Activated CD4-positive, alpha-beta T cell treated with anti-CD3 and anti-CD28 coated beads for 24 hours (primary cell): ENCODE measurements at places on chromosomes 11 and 22.

GRCh38 chr11:85276332-85276731 lies 350.8 kb downstream of the DLG2 start:
- DNase-seq: no peak

DNA sequence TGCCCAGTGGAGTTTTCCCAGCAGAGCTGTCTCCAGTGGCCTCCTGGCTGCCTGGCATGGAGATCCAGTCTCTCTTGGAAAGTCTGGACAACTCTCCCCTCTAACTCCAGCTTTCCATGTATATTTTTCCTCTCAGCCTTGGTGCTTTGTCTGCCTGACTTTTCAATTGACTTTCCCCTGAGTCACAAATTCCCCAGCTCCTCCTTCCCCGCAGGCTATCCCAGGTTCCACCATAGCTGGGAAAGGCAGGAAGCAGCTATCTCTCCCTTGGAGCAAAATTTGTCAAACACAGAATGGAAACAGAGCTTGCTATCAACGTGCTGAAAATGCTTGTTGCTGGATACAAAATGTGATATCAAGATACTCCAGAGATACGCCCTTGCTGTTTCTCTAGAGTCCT lies 384.8 kb downstream of the TMEM135 start:
- no peak for DNase-seq

GRCh38 chr11:73318501-73319011 lies 10.5 kb downstream of the ARHGEF17 start:
- no peak for DNase-seq

DNA sequence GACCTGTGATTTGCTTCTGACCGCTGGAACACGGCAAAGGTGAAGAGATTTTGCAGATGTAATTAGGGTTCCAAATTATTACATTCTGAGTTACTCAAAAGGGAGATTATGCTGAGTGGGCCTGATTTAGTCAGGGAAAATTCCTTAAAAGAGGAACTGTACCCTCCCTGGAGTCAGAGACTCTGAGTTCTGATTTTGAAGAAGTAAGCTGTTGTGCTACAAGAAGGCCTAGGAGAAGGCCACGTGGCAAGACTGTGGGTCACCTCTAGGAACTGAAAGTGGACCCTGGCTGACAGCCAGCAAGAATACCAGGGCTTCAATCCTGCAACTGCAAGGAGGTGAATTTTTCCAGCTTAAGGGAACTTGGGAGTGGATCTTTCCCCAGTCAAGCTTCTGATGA lies 45.3 kb downstream of the CHRDL2 start:
- no peak for DNase-seq

DNA sequence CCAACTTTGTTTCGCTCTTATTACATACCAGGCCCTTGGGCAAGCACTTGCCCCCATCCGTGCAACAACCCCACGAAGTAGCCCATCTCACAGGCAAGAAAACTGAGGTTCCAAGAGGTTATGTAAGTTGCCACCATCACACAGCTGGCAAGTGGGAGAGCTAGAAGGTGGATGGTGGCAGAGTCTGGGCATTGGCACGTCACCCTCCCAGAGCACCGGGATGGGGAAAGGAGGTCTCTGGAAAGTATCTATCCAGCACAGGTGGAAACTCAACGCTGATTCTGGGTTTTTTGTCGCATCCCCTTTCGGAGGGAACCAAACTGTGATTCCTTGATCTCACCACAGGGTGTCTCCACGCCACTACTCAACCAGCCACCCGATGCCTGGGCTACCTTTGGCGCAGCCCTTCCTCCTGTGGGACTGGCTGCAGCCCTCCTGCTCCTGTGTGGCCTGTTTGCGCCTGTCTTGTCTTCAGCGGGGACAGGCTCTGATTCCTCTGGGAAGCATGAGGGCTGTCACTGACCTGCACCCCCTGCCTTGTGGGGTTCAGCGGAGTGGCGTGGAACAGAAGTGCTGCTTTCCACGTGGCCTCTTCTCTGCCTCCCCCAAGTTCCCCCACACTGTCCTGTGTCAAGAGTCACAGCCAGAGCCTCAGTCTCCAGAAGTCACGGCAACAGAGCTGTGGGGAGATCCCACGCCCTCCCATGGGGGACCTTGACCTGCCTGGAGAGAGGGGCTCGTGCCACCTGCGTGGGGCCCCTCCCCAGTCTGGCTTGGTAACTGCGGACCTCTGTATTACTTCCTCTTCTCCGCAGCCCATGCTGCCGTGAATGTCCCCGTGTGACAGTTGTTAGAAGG lies 34.4 kb upstream of the TRIM29 start:
- peak; percentile 29 for DNase-seq

- peak; percentile 2 for DNase-seq
Measured at GRCh38 chr11:126083829-126084607, 21.4 kb upstream of the CDON start.

GRCh38 chr11:69893631-69894030 lies 74.4 kb upstream of the FGF3 start:
- DNase-seq: no peak

- no peak for DNase-seq
Measured at GRCh38 chr22:41347066-41347859, 34.5 kb upstream of the TEF start.

DNA sequence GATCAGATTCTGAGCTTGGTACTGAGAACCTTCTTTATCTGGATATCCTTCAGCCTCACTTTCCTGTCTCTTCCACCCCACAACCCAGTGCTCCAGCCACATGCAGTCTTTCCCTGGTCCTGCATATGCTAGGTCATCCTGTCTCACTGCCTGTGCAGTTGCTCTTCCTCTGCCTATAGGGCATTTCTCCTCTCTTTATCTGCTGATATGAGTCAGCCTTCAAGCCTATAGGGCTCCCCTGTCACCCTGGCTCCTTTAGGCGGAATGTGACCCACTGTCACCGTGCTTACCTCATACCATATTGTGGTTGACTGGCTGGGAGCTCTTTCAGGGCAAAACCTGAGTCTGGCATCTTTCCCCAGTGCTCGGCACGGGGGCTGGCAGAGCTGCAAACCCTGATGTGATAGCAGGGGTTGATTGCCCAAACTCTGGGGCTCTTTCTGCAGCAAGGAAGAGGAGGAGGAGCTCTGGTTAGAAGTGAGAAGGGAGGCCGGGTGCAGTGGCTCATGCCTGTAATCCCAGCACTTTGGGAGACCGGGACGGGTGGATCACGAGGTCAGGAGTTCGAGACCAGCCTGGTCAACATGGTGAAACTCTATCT lies 26.3 kb downstream of the MEI1 start:
- DNase-seq: no peak

- no peak for DNase-seq
Measured at GRCh38 chr11:78690352-78690987, 115.8 kb upstream of the NARS2 start.

DNA sequence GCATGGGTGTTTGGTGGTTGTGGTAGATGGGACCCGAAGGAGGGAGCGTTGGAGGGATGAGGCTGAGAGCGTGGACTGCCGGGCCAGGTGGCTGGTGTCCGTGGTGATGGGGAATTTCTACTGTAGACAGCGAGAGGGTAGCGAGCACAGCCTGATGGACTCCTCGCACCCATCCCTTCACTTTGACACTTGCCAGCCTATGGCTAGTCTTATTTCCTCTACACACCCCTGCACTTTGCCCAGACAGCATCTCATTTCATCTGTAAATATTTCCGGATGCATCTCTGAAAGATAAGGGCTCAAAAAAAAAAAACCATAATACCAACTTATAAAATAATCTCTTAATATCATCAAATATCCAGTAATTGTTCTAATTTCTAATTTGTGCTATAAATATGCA lies 5.8 kb downstream of the OMP start:
- DNase-seq: no peak

DNA sequence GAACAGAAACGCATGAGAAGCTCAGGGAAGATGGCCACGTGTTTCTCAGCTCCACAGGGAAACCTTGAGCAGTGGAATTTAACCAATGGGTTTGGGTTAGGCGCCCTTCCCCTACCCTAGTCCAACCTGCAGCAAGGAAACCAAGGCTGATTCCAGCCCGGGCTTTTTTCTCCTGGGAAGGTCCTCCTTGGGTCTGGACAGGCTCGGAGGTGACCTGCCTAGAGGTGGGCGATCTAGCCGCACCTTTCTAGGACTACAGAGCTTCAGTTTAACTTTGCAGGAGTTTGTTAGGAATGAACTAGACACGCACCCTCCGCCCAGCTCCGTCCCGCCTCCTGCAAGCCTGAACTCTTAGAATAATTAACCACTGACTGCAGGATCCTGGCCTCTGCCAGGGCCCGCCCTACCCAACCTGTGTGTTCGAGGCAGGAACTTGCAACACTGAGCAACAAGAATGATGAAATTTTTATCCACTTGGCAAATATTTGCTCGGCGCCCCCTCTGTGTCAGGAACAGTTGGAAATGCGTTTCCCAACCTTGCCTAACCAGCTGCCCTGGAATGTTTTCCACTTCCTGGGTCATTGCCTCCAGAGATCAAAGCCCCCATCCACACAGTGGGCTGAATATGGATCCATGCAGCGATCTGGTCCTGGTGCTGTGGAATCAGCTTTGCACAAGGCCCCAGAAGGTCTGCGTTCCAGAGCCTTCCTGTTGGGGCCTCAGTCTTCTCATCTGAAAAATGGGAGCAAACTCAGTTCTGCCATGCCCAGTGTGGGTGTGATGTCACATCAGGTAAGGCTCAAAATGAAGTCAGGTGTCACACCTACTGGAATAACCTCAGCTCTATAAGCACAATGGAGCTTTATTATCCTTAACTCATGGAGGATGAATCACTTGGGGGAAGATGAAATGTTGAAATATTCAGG lies 13.3 kb downstream of the MPST start:
- DNase-seq: no peak

DNA sequence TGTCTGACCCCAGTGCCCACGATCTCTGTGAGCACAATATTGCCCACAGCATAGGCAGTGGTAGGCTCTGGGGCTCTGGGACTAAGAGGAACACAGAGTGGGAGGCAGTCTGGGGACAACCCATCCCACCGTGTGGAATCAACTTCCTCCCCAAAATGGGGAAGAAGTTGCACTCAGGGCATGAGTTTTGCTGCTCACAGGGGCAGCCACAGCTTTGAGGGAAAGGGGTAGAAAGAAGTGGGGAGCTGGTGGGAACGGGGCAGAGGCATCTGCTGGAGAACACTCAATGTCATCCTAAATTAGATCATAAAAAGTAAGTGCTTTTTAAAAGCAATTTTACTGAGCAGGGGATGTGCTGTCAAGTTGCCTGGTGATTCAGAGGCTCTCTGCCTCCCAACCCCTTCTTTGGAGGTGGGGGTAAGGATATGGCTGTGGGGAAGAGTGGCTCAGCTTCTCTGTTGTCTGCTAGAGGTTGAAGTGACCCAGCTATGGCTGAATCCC lies 233.8 kb upstream of the NCAM1 start:
- DNase-seq: no peak

DNA sequence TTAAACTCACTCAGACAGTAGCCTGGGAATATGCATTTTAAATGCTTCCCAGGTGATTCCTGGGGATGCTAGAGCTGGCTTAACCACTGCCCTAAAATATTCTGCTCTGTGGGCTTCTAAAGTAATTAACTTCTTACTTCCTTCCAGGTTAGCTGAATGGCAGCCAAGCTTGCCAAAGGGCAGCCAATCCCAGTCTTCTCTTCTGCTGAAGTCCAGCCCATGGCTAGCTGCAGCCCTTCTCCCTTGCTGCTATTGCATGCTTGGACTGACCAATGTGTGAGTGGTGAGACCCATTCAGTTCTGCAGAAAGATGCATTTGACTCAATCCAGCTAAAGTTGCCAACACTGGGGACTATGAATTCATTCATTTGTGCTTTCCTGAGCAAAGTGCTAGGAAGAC lies 411.9 kb downstream of the SOX6 start:
- DNase-seq: no peak

DNA sequence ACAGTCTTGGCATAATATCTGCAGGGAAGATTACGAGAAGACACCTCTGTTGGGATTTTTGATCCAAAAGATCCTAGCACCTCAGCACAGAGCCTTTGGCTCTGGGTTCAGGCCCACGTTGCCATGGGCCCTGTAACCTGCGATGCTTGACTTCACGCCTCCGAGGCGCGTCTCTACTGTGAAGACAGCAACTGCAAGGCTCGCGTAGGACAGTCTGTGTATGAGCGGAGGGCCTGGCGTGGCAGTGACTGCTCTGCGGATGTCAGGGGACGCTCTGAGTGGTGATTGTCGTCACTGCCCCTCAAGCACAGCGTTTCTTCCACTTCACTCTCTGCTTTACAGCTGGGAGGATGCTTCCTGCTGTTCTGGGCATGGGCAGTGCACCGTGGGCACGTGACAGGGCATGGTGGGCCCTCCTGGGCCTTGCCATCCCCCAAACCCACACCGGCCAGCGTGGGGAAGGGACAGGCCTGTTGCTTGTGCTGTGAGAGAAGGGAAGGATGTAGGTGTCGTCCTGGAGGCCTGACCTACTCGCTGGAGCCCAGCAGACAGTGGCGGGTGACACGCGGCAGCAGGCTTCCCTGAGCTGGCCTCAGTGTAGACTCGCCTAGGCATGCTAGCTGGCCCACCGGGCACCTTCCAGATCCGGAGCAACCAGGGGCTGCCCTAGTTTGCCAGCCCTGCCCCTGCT lies 26.5 kb downstream of the GLB1L2 start:
- no peak for DNase-seq

- DNase-seq: no peak
Measured at GRCh38 chr11:35586222-35586621, 32.0 kb upstream of the FJX1 start.

- DNase-seq: no peak
Measured at GRCh38 chr11:28106353-28107043, 1.5 kb downstream of the KIF18A start.

- DNase-seq: no peak
Measured at GRCh38 chr11:76805206-76805913, 22.2 kb downstream of the TSKU start.

- DNase-seq: peak; percentile 56
Measured at GRCh38 chr11:122628810-122629555, 26.5 kb upstream of the UBASH3B start.

- no peak for DNase-seq
Measured at GRCh38 chr22:28112548-28113043, 193.5 kb upstream of the PITPNB start.

- no peak for DNase-seq
Measured at GRCh38 chr11:82771781-82772180, 38.1 kb upstream of the FAM181B start.

DNA sequence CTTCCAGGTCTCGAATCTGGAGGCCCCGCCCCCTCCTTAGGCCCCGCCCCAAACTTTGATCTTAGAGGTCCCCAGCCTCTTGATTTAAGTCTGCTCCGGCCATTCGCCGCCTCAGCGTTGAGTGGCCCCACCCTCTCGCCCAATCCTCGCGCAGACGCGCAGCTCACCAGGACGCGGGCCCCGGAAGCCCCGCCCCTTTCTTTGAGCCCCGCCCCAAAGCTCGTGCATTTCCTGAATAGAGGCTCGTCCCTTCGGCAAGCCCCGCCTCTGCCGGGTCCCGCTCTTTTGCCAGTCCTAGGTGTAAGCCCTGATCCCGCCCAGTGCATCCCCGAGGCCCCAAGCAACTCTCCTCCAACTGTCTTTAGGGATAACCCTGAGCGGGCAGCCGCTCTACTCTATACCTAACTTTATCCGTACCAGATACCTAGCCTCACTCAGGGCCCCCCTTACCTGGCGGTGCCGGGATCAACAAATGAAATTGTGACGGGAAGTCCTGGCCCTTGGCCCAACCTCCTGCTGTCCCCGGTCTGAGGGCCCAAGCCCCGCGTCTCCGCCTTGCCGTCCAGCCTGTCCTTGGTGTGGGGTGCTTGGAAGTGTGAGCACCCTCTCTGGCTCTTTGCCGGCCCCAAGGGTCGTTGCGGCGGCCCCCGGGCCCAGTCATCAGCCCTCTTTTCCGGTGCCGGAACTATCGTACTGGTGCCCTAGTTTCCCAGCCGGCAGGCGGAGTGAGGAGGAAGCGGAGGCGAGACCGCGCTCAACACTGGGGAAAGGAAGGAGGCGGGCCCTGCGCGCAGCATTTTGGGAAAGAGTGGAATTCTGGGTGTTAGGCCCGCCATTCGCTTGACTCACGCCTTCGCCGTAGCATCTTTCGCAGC lies at the start of gene SNRPD3:
Gene SNRPD3, plus strand, starts transcription at position 835 of the 875 bp plus-strand sequence. CDS start 1,676 bp downstream, outside the sequence.
- DNase-seq: peak; percentile 100

- DNase-seq: no peak
Measured at GRCh38 chr11:3641701-3642070, at the start of gene ART5. TSS of gene ART5 (minus strand) at chr11:3641992. CDS start at chr11:3641862, 130 bp downstream.
